ENCODE measurements at places on chromosomes 4 and X.

DNA sequence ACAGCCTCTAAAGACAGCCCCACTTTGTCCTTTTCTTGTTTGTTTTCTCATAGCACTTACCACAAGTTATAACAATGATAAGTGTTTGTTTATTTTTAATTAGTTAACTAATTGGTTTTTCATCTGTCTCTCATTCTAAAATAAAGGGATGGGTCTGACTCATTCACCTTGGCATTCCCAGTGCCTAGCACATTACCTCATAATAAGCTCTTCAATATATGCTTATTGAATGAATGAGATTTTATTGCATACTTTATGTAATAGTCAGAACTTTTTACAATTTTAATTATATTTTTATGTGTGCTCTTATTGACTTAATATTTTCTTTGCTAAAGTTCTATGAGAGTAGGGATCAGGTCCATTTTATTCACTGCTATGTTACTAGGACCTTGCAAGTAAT lies 22.8 kb upstream of the PRKG2 start:
- DNase-seq, result no peak

DNA sequence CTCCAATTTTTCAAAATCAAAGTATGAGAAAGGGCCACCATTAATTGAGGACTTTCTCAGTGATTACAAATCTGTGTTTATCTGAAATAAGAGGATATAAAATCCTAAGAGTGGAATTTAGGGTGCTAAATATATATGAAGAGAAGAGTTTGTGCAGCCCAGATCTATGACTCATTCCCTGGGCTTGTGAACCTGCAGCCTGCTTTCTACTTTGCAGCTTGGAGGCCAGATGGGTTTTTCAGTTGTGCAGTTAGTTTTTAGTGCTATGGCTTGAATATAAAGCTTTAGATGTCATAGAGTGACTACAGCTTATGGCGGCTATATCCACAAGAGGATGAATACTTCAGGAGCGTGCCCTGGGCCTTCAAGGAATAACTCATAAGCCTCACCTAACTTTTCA lies 1391.1 kb downstream of the FSTL5 start:
- no peak for DNase-seq

DNA sequence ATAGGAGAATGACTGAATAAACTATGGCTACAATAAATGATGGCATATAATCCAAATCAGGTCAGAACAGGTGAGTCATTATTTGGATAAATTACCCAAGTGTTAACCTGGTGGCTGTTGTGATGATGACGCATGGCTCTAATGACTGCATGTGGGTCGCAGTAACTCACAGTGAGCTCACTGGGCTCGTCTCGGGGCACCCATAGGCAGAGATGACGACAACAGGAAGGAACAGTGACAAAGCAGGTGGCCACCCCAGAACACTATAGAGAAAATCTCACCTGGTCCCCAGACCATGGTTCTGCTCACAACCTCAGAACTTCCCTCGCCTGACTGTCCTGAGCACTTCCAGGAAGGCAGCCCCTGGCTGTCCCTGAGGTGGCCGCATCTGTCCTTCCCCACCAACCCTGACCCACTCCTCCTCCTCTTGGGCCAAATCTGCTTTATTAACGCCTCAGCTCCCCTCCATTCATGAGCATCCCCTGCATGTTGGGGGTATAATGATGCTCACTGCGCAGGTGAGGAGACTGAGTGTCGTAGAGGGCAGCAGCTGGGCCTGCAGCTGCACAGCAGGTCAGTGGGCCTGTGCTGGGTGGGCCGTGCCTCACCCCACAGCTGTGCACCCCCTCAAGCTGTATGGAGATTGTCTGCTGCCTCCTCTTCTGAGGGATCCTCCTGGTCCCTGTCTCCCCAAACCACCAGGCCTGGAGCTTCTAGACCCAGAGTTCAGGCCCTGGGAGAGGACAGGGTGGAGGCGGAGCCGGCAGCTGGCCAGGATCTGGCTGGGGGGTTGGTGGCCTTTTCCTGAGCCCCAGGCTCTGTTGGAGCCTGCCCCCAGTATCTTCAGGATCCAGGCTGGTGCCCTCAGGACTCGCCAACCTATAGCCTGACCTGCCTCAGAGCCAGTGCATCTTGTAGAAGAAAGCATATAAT lies 30.9 kb upstream of the FAM156A start:
- no peak for DNase-seq

GRCh38 chr4:87843936-87844335 lies 11.2 kb downstream of the MEPE start:
- DNase-seq, result no peak

GRCh38 chr4:122673252-122673651 lies 52.4 kb upstream of the IL21 start:
- DNase-seq, result no peak

Data from posterior vena cava (tissue), 2 donors.